ENCODE measurements at places on chromosomes 6 and 20.

DNA sequence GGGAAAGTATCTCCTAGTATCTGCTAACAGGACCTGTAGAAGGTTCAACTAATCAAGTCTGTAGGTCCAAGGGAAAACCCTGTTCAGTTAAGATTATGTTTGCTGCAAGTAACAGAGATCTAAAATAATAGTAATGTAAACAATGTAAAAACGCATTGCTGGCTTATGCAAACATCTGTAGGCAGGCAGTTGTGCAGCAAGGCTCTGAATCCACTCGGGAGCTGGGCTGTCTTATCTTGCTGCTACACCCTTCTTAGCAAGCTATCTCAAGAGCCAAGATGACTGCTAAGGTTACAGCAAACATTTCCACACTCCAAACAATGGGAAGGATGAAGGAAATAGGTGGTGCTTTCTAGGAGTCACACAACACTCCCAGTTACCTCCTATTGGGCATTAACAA lies 397.3 kb upstream of the NRSN1 start:
- no peak for DNase-seq

DNA sequence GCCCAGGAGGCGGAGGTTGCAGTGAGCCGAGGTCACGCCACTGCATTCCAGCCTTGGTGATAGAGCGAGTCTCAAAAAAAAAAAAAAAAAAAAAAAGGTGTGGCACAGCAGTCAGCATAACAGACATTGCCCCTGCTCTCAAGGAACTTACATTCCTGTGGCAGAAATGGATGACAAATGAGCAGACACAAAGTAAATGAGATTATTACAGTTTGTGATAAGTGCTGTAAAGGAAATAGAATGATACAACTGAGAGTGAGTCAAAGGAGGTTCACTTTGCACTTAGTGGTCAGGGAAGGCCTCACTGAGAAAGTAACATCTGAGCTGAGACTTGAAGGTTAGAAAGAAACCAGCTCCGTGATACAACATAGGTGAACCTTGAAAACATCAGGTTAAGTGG lies 36.4 kb downstream of the CEP250 start:
- DNase-seq: no peak

DNA sequence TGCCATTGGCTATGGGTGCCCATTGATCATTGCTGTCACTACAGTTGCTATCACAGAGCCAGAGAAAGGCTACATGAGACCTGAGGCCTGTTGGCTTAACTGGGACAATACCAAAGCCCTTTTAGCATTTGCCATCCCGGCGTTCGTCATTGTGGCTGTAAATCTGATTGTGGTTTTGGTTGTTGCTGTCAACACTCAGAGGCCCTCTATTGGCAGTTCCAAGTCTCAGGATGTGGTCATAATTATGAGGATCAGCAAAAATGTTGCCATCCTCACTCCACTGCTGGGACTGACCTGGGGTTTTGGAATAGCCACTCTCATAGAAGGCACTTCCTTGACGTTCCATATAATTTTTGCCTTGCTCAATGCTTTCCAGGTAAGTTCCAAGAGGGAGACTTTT lies 16.4 kb downstream of the ADGRF4 start:
- DNase-seq: peak; percentile 40

DNA sequence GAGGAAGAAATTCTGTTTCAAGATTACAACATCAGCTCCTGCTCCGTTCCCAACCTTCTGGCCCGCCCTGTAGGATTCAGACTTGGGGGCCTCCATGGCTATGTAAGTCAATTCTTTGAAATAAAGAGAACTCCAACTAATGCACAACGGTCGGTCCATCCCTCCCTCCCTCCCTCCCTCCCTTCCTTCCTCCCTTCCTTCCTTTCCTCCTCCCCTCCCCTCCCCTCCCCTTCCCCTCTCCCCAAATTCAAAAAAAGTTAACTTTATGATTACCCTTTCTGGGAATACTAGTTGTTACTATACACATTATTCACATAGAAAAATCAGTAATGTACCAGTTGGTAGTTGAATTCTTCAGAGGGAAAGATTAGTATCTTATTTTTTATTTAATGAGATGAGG lies 179.7 kb upstream of the AGPAT4 start:
- DNase-seq: no peak

DNA sequence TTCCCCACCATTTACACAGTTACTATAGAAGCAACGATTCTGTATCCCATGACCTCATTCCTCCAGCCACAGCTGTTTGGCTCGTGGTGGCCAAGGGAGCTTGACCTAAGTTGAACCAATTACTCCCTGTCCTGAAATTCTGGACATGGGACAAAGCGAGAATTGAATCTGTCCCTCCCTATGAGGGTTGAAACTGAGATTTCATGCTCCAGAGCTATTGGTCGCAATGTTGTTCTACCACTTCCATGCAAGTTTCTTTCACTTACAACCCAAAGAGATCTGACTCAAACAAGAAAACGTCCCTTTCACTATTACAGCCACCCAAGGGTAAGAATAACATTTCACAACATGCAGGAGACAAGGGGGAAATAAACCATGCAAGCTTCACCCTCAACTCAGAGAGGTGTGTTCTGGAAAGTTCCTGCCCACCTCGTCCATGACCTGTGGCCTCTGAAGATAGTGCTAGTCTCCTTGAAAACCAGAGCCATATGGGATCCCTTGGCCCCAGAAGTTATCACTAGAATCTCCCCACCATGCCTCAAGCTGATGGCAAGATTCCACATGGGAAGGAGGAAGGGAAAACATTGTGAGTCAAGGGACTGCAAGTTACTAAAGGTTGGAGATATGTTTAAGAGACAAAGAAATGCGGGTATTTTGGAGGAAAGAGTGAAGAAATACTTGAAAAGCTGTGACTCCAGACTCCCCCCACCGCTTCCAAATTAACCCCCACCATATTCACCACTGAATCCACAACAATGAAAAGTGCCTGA lies 74.5 kb upstream of the SRSF6 start:
- DNase-seq: no peak

DNA sequence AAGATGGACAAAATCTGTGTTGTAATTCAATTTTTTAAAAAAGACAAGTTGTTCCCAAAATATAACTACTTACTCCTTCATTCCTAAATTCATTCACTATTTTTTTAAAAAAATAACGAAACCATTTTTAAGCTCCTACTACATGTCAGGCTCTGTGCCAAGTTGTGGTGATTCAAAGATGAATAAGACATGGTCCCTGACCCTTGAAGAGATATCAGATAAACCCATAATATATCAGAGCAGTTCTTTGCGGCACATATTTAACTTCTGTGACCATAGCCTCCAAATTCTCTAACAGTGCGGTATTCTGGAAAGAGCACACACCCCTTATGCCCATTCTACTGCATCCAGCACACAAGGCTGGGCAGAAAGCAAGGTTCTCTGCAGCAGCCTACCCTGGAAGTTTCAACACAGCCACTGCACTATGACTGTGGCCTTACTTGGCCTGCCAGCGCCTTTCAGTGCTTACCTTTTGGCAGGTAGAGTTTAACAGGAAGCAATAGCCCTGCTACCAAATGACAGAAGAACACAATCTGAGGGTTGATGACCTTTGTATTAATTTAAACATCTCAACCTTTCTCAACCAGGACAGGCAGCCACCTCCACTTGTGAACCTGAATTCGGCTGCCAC lies 406.5 kb downstream of the BTBD9 start:
- no peak for DNase-seq

- no peak for DNase-seq
Measured at GRCh38 chr6:146946559-146946958, 257.7 kb upstream of the STXBP5 start.

DNA sequence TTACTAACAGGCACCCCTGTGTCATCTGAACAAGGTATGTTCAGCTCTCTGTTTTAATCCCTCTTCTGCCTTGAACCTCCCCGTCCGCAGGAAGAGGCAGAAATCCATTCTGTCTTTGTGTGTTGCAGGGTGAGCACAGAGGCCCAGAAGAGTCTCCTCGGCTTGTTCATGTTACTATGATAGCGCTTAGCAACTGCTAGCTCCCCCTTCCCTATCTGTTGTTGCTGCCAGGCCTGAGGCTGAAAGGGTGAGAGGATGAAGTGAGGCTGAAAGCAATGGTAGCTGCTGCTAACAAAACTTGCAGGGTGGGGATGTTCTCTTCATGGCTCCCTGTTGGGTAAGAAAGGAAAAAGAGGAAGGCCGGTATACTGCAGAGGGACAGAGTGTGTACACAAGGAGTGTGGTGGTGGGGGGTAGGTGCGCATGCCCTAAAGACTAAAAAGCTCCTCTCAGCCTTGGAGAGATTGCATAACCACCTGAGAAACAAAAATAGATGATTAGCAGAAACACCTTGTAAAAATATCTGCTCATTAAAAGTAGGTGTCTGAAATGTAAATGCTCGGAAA lies 55.2 kb upstream of the CITED2 start:
- DNase-seq: no peak

GRCh38 chr6:14196026-14196425 lies 78.5 kb downstream of the CD83 start:
- no peak for DNase-seq

DNA sequence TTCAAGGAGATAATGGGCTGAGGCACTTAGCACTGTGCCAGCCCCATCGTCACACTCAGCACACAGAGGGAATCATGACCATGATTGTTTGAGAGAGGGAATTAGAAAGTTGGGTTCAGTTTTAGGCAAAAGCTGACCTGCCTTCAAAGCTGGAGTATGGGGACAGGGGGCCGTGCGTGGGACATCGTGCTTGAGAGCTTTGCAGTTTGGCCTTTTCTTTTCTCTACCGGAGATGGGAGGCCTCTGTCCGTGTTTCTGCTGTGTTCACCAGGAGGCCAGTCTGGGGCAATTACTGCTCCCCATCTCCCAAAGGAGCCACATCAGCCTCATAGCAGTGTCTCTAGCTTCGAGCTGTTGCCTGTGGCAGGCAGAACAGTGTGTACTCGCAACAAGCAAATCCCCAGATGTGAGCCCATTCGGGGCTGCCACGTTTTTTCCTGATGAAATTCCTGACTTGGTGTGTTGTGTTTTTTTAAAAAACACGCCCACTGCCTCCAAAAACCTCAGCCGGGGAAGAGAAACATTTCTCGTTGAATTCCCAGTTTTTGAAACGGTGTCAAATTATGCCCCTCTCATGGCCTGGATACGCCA lies 20.2 kb downstream of the EYA2 start:
- DNase-seq: no peak

DNA sequence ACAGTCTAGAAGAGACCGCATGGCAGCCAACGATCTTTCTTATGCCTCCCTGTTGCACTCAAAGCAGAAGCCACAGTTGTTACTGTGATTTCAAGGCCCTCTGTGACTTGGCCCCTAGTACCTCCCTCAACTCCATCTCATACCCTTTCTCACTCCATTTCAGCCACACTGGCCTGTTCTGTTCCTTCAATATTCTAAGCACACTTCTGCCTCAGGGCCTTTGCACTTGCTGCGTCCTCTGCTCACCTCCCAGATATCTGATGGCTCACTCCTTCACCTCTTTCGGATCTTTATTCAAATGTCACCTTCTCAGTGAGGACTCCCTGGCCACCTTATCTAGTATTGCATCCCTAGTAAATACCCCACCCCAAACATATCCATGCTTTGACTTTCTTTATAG lies 29.4 kb upstream of the CCN6 start:
- DNase-seq: no peak

GRCh38 chr6:80676386-80676785 lies 569.9 kb downstream of the BCKDHB start:
- DNase-seq: no peak

DNA sequence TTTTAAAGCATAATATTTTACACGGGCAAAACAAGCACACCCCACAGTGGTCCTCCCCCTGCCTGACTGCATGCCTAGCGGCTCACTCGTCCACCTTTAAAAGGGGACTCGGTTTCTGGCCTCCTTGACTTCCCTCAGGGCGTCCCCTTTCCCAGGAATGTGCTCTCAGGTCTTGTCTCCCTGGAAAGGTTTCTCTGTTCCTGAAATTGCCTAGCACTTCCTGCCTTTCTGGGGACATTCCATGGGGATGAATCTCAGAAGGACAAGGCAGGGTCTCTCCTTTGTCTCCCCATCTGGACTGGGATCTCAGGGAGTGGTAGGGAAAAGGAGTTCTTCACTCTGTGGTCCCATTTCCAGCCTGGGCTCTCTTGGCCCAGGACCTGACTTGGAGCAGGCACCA lies 4.9 kb downstream of the TCF15 start:
- no peak for DNase-seq

DNA sequence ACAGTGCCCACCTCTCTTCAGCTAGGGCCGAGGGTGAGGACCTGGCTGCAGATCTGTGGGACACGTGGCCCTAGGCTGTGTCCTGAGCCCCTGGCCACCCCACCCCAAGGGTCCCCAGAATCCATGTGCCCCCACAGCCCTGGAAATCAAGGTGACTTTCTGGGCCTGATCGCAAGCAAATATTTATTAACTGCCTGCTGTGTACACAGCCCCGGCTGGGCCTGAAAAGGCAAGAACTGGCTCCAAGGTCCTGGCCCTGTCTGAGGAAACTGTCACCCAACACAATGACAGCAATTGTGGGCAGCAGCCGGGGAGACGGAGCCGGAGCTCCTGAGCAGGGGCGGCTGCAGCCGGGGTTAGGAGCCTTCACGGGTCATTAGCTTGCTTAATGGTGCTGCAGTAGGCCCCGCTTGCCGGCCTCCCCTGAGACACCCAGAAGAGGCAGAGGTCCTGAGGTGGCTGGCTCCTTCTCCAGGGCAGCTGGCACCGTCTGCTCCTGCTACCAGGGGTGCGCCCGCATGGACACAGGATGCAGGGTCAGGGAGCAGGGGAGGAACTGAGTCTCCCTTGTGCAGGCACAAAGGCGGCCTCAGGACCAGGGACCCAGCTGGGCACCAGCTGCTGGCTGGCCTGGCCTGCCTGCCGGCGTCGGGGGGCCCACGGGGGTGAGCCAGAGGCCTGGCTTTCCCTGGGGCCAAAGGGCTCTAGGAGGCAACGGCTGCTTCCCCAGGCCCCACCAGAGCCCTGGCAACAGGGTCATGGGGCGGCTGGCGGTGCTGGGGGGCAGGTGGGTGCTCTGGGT lies 24.1 kb downstream of the NPEPL1 start:
- peak; percentile 2 for DNase-seq

Measured in activated CD4-positive, alpha-beta T cell treated with anti-CD3 and anti-CD28 coated beads for 36 hours (primary cell).